ENCODE measurements at places on chromosomes 6 and 20.

DNA sequence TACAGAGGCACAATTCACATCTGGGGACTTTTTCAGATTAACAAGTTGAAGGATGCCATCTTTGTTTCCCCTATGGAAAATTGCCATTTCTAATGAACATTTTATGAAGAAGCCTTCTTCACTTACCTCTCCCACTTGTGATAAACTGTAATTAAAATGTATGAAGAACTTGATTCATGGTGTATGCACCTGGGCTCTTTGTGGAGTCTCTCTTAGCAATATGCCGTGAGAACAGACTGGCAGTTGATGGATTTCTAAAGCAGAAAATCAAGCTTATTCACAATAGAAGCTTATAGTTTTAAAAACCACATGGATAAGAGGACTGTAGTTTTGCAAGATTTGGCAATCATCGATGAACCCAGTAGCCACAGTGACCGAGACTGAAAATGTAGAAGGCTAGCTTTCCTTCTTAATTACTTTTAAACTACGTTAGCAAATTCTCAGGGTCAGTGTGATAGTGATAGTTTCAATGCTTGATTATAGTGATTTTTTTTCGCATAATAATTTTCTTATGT is 270.6 kb downstream of the PRL start:
- DNase-seq = no peak

DNA sequence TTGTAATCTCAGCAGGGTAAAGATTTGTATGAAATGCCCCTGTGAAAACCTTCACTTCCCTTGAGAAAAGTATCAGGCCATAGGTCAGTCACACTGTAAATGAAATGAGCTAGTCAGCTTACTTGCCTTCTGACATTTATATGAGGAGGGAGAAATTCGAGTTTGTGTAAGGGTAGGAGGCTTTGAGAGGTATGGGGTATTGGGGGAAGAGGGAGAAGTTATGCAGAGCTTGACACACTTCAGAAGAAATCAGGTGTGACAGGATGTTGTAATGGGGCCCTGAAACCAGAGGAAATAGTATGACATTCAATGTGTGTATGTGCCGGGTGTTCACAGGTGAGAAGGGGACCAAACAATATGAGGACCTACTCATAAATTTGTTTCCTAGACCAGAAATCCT is 64.2 kb upstream of the CCN6 start:
- DNase-seq = no peak

GRCh38 chr20:58546756-58547622 is 31.8 kb upstream of the APCDD1L start:
- no peak for DNase-seq

DNA sequence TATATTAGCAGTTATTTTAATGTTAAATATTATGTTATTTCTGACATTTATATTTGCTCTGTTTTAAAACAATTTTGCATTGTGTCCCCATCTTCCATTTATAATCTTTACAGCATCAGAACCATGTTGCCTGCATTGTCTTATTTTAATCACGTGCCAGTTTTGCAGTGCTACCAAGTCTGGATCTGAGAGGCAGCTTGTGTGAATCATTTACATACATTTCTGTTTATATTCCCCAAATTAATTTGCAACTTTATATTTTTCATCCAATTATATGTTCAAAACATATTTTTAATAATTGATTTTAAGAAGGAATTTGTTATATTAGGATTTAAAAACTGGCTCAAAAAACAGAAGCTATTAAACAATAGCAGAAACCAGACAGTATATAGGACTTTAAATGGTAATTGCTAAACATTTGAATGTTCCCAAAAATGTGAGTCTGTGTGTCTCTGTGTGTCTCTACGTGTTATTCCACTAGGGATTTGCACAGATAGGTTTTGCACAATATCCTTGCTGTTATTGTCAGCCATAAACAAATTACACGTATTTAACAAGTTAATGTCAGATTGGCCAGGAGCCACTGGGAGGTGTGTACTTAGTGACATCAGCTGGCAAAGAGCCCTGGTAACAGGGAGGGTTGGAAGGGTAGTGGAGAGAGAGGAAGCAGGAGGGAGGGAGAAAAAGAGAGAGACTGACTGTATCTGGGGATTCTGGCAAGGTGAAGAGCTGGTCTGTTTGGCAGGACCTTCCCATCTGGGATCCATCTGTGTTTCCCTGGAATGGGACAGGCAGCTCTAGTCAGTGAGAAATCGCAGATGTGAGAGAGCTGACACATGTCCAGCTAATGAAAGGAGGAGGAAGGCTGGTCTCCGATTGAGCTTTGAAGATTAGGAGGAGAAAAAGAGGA is 72.1 kb downstream of the CBFA2T2 start:
- DNase-seq = no peak

DNA sequence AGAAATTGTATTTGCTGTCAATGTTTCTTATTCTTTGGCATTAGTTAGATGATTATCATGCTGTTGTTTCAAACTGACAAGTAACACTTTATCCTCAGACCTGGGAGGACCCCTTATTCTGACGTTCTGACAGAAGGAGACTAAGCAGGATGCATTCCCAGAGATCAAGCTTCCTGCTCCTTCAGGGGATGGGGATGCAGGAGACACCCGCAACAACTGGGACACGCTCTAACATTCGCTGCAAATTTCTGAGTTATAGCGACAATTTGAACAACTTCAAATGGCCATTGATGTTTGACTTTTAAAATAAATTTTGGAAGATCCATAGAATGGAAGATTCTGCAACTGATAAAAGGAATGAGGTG is 69.0 kb upstream of the ZNF184 start:
- no peak for DNase-seq

DNA sequence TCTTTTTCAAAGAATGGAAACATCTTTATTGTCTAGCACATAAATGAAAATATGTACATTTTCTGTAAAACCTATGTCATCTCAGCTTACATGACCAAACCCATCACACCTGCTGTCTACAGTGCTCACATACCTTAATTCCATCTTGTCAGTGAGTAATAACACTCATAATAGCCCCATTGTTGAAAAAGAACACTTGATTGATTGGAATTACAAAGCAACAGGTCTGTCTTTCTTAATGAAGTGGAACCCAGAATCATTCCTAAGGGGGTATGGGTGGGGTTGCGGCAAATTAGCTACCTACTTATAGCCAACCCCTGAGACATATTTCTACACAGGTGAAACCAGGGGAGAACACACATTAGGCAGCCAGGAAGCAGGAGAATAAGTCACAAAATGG is 20.2 kb downstream of the ADGRF4 start:
- DNase-seq = no peak
